A549 treated with GW870086 at 1 μM for 4 hours (cell line): ENCODE measurements at places on chromosomes 7 and 10. TPM values are rescaled to one million over a fixed set of nuclear protein-coding genes. Genes with fewer than 3 reads are reported as not detected.

The CPA2 gene
- total RNA-seq, result 0.10 TPM in 1 of 5 replicates, not detected in the others

The MET gene
- total RNA-seq, result 61.4 to 87.3 TPM (median 81.1 TPM) in 5 replicates

The MSMB gene
- total RNA-seq, result 0.51 TPM in 1 of 5 replicates, not detected in the others

The LRRC4 gene
- not detected in 5 replicates for total RNA-seq

The HKDC1 gene
- total RNA-seq, result 10.1 to 16.1 TPM (median 11.6 TPM) in 5 replicates

The MEST gene
- total RNA-seq, result 33.2 to 42.9 TPM (median 40.0 TPM) in 5 replicates

The GATAD1 gene
- total RNA-seq, result 17.2 to 20.7 TPM (median 18.2 TPM) in 5 replicates

The AEBP1 gene
- 0.14 to 0.21 TPM in 2 of 5 replicates, not detected in the others for total RNA-seq

The NOS3 gene
- 0.35 to 1.2 TPM (median 0.53 TPM) in 5 replicates for total RNA-seq

The SNX10 gene
- total RNA-seq, result 4.2 to 6.1 TPM (median 4.5 TPM) in 5 replicates

The SUN3 gene
- total RNA-seq, result not detected in 5 replicates

The ACSM6 gene
- total RNA-seq, result not detected in 5 replicates

The OGDHL gene
- 0.13 to 0.49 TPM (median 0.21 TPM) in 5 replicates for total RNA-seq

The ALOX5 gene
- total RNA-seq, result 0.17 to 0.56 TPM (median 0.31 TPM) in 5 replicates

The IGF2BP3 gene
- 22.2 to 31.3 TPM (median 28.9 TPM) in 5 replicates for total RNA-seq

The ZNF117 gene
- total RNA-seq, result 0.10 to 0.41 TPM (median 0.22 TPM) in 5 replicates

The POU6F2 gene
- not detected in 5 replicates for total RNA-seq

The GPR37 gene
- total RNA-seq, result 0.34 to 0.74 TPM (median 0.64 TPM) in 5 replicates

The SEMA3E gene
- 1.9 to 2.6 TPM (median 2.0 TPM) in 5 replicates for total RNA-seq

The UNCX gene
- total RNA-seq, result not detected in 5 replicates

The HOXA11 gene
- 0.55 to 0.80 TPM (median 0.70 TPM) in 5 replicates for total RNA-seq

The IQUB gene
- total RNA-seq, result 0.12 TPM in 1 of 5 replicates, not detected in the others

The ABCA13 gene
- 0.02 to 0.09 TPM (median 0.06 TPM) in 5 replicates for total RNA-seq

The GSTO2 gene
- total RNA-seq, result 1.5 to 3.3 TPM (median 1.9 TPM) in 5 replicates

The ELN gene
- total RNA-seq, result 0.06 to 0.16 TPM (median 0.08 TPM) in 5 replicates

The PPP1R17 gene
- total RNA-seq, result not detected in 5 replicates
